ENCODE measurements at places on chromosomes 7 and 10.

DNA sequence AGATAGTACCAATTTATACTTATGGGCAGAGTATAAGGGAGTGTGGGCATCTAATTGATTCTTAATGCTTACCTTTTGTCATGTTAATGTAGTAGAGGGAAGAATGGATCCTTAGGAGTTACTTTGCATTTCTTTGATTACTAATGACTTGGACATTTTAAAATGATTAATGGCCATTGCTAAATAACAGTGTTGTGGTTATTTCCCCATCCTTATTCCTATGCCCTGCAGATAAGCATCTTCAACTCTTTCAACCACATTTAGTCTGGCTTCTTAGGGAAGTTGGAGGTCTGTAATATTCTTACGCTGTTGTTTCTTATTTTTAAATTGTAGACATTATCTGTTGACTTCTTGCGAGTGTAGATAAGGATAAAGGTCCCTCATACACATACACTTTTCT lies 37.2 kb downstream of the KAT6B start:
- no peak for DNase-seq

GRCh38 chr7:81594767-81595166 lies 175.1 kb downstream of the HGF start:
- DNase-seq, result no peak

DNA sequence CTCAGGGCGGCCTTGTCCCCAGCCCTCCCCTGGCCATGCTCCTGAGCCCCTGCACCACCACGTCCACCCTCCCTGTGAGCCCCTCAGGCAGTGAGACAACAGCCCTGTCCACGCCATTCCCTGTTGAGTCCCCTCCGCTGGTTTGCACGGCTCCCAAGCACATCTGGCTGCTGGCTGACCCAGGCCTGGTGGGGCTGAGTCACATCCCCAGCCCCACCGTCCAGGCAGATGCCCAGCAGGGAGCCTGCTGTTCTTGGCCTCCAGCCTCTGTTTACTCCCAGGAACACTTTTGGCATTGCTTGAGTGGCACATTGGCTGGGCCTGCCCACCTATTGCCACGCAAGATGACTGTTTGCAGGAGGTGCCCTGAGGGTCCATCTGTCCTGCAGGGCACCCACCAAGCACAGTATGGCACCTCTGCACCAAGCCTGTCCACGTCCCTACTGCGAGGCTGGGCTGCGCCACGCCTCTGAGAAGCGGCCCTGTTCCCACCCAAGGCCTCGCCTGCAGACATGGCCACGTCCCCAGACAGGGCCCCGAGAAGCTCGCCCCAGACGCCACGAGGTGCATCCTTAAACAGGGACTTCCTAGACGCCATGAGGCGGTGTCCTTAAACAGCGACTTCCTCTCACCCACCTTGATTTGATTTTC lies 48.4 kb upstream of the INPP5A start:
- no peak for DNase-seq

GRCh38 chr7:47330026-47330425 lies 251.9 kb downstream of the TNS3 start:
- DNase-seq, result no peak

GRCh38 chr7:18831419-18831818 lies 286.0 kb downstream of the TWIST1 start:
- no peak for DNase-seq

- DNase-seq, result no peak
Observed at GRCh38 chr7:78420001-78420400, 621.4 kb downstream of the PHTF2 start.

DNA sequence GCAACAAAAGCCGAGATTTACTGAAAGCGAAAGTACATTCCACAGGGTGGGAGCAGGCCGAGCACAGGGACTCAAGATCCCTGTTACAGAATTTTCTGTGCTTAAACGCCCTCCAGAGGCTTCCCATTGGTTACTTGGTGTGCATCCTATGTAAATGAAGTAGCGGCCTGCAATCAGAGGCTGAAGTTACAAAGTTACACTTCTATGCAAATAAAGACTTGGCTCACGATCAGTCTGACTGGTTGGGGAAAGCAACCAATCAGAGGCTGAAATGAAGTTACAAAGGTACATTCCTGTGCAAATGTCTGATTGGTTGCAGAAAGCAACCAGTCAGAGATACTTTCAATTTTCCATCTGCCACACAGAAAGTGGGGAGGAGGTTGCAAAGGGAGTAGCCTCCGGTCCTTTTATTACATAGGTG lies 4.1 kb downstream of the ACBD7 start:
- peak; percentile 98 for DNase-seq

GRCh38 chr10:132693676-132694075 lies 92.3 kb downstream of the NKX6-2 start:
- DNase-seq, result no peak

DNA sequence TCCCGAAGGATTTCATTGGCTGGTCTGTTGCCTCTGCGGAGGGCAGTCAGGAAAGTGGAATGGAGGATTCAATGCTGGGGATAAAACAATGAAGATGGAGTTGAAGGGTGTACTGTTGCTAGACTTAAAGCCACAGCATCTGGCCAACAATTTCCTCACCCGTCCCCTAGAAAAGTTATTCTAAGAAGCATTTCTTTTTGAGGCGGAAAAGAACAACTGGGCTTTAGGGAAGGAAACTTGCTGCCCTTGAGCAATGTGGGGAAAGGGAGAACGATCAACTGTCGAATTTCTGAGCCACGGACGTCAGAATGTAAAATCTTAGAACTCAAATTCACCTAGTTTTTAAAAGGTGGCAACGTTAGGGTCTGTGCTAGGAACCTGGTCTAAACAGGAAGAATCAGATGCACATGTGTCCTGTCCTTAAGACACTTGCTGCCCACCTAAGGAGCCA lies 664 bp downstream of the FMC1 start:
- peak; percentile 91 for DNase-seq

DNA sequence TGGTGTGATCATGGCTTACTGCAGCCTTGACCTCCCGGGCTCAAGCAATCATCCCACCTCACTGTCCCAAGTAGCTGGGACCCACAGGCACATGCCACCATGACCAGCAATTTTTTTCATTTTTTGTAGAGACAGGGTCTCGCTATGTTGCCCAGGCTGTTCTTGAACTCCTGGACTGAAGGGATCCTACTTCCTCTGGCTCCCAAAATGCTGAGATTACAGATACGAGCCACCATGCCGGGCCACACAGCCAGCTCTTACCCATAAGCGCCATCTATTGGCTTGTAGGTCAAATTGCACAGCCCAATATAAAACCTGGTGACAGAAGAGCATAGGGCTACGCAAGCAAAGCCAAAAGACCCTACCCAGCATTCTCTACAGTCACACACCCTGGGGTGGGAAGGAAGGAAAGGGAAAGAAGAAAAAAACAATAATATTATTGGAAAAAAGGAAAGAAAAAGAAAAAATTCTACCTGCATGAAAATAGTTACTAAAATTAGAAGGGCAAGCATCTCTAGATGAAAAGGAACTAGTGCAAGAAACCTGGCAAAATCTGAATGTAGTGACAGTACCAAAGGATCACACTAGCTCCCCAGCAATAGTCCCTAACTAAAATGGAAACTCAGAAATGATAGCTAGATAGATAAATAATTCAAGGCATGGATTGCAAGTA lies 29.4 kb upstream of the AMPH start:
- DNase-seq, result peak; percentile 60

DNA sequence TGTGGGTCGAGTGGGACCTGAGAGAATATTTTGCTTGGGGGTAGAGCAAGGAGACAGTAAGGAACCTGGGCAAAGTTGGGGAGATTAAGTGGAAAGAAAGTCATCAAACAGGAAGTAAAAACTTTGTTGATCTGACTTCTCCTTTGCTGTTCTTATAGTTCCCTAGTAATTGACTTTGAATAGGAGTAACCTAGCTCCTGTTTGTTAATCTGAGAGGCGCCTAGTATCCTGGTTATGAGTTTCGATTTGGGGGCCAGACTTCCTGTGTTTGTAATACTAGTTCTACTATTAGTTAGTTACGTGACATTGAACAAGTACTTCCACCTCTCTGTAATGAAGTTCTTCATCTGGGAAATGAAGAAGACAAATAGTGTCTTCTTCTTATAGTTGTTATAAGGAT lies 99.1 kb downstream of the ZNF365 start:
- no peak for DNase-seq

DNA sequence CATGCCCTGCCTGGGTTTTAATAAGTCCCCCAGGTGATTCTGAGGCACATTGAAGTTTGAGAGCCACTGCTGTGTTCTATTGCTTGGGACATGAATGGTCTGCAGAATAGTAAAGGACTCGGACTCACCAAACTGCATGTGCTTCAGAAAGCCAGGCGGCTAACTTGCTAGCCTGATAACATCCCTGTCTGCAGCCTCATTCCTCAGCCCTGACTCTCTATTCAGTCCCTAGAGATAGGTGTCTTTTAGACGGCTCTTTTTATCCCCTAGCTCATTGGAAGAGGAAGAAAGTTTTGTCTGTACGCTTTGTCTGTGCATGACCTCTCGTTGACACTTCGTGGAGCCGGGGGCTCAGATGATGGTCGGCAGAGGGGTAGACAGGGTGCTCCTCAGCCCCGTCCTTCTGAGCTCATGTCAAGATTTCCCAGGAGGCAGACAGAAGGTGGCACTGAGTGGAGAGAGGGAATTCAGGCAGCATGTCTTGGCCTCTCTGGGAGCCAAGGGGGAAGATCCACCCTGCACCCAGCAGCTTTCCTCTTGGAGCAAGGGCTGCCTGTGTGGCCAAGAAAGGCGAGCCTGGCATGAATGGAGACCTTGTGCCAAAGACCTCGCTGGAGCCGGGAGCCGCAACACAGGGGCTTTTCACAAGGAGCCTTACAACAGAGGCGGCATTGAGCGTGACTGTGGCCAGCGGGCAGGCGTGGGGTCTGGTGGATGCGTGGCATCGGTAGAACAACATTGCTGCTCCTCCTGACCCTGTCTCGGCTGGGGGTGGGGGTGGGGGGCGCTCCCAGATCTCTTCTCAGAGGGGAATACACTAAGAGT lies 51.1 kb upstream of the PODXL start:
- DNase-seq, result no peak

DNA sequence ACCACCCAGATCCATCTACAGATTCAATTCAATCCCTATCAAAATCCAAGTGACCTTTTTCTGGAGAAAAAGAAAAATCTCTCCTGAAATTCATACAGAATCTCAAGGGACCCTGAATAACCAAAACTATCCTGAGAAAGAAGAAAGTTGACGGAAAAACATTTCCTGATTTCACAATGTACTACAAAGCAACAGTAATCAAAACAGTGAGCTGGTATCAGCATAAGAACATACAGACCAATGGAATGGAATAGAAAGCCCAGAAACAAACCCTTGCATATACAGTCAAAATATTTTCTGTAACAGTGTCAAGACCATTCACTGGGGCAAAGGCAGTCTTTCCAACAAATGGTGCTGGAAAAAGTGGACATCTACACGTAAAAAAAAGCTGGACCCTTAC lies 89.9 kb downstream of the JMJD1C start:
- DNase-seq, result no peak

DNA sequence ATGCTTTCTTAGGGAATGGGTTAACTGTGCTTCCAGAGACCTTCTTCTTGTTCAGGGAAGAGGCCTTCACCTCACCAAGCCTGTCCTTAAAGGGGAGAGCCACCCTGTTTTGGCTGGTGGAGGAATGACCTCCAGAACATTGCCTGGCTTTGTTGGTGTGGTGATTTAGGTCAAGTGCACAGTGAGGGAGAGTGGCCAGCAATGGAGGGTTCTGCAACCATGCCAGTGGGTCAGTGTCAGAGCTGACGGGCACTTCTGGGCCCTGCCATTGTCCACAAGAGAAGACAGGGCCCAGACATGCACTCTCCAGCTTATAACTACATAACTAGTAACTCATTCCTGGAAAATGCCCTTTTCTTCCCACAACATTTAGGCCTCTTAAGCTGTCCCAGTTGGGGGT lies 238.5 kb upstream of the AKR1E2 start:
- DNase-seq, result no peak

DNA sequence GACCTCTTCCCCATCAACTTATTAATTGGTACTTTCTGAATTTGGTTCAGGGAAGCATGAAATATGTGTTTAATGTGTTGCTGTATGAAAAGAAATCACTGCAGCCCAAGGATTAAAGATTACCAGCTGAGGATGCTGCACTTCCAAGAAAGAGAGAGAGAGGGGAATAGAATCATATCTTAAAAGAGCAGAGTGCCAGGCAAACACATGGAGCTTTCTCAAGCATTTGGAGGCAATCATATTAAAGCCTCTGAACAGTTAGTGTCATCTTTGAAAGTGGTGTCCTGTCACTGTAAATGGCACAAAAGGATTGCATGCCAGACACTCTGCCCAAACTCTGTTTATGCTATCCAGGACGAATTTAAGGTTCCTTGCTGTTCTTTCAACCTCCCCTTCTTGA lies 386.7 kb downstream of the SORCS1 start:
- no peak for DNase-seq

DNA sequence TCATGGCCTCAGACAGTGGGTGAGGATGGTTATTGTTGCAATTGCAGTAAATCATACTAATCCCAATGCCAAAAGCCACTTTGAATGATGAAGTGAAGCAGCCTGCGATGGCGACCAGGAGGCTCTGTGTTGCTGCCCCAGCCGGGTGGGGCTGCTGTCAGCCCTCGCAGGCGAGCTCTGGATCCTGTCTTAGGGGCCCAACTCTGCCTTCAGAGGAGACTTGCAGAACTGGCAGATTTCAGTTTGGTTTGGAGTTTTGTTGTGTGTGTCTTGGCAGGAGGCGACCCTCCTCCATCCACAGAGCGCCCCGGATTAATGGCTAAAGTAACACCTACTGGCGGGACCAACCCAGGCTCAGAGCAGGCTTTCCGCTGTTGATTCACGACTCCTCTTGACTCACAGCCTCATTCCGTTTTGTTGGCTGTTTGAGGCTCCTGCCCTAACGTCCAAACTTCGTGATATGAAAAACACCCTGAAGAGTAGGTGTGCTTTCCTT lies 67.9 kb upstream of the BMPER start:
- DNase-seq, result no peak

DNA sequence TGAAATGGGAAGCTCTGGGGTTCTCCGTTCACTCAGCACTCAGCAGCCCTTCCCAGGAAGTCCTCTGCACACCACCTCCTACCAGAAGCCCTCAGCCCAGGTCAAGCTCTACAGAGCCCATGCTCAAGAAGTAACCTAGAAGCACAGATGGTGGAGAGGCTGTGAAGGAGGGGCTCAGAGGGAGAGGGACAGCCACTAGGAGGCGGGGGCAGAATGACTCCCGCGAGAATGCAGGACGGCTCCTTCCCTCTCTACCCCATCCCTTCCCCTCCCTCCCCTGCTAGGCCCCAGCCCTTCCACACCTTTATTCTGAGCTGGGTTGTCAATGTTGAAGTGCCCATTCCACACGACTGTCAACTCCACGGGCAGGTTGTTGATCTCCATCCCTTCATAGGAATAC lies 373.2 kb downstream of the PLXNA4 start:
- no peak for DNase-seq

GRCh38 chr10:75066271-75066670 lies 45.2 kb upstream of the SAMD8 start:
- DNase-seq, result no peak

DNA sequence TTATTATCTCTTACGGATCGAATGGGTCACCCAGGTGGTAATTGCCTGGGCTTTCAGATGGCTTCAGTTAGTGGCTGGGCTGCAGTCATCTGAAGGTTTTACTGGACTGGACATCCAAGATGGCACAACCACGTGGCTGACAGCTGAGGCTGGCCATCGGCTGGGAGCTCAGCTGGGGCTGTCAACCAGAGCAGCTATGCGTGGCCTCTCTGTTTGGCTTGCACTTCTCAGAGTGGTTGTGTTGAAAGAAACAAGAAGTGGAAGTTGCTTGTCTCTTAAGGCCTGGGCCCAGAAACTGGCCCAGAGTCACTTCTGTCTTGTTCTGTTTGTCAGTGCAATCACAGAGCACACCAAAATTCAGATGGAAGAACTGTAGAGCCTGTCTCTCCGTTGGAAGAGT lies 5.7 kb upstream of the GDI2 start:
- no peak for DNase-seq
